ENCODE measurements at places on chromosomes 11 and 22.

GRCh38 chr22:19688301-19689290 lies 25.7 kb upstream of the SEPTIN5 start:
- no peak for DNase-seq

- DNase-seq, result peak; percentile 90
These were observed 14.6 kb upstream of the P2RY6 start for GRCh38 chr11:73257342-73258103.

DNA sequence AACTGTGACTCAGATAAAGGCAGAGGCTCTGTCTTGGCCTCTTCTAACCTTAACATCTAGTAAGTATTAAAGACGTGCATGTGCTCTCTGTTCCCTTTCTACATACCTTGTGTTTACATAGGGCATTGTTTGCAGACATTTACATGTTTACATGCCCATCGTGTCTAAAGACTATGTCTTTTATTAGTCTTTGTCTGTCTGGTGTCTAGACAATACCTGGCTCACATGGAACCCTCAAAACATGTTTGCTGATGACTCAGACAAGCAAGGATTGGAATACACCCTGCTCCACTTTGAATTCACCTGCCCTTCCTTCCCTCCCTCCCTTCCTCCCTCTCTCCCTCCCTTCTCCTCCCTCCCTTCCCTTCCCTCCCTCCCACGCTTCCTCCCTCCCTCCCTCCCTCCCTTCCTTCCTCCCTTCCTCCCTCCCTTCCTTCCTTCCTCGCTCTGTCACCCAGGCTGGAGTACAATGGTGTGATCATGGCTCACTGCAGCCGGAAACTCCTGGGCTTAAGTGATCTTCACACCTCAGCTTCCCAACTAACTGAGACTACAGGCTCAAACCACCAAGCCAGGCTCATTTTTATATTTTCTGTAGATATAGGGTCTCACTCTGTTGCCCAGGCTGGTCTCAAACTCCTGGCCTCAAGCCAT lies 23.7 kb upstream of the SORL1-AS1 start:
- DNase-seq, result no peak

DNA sequence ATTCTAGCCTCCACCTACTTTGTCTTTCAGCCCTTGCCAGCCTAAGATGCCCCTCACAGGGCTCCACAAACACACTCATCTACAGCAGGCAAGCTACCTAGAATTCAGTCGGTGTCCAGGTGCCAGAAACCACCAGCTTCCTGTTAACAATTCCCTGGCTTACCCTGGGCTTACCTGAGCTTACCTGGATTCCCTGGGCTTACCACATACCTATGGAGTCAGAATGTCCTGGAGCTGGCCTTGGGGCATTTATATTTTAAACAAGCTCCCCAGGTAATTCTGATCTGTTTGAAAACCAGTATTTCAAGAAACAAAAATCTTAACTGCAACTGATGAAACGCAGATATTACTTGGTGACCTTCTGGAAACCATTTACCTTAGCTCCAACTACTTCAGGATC lies 123.6 kb downstream of the SLC1A2 start:
- DNase-seq, result no peak

GRCh38 chr11:71188073-71188472 lies 64.3 kb downstream of the SHANK2 start:
- no peak for DNase-seq

- DNase-seq, result no peak
These were observed 624.8 kb upstream of the KIRREL3 start for GRCh38 chr11:127625402-127625801.

- no peak for DNase-seq
These were observed 77.4 kb downstream of the INSC start for GRCh38 chr11:15192005-15192556.

GRCh38 chr22:39130892-39131855 lies 21.3 kb downstream of the CBX7 start:
- DNase-seq, result no peak

DNA sequence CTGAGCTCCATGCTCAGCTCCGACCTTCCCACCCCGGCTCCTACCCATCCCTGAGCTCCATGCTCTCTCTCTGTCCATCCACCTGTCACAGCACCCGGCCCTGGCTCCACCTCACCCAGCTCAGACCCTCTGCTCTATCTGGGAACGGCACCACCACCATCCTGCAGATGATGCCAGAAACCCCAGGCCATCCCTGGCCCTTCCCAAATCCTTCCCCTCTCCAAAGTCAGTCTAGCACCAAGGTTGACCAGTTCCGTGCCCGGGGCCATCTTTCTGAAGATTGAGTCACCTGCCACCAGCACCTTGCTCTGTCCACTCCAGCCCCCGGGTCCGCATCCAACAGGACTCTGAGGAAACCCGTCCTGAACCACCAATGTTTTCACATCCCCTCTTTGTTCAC lies 969.6 kb downstream of the BRD1 start:
- no peak for DNase-seq

DNA sequence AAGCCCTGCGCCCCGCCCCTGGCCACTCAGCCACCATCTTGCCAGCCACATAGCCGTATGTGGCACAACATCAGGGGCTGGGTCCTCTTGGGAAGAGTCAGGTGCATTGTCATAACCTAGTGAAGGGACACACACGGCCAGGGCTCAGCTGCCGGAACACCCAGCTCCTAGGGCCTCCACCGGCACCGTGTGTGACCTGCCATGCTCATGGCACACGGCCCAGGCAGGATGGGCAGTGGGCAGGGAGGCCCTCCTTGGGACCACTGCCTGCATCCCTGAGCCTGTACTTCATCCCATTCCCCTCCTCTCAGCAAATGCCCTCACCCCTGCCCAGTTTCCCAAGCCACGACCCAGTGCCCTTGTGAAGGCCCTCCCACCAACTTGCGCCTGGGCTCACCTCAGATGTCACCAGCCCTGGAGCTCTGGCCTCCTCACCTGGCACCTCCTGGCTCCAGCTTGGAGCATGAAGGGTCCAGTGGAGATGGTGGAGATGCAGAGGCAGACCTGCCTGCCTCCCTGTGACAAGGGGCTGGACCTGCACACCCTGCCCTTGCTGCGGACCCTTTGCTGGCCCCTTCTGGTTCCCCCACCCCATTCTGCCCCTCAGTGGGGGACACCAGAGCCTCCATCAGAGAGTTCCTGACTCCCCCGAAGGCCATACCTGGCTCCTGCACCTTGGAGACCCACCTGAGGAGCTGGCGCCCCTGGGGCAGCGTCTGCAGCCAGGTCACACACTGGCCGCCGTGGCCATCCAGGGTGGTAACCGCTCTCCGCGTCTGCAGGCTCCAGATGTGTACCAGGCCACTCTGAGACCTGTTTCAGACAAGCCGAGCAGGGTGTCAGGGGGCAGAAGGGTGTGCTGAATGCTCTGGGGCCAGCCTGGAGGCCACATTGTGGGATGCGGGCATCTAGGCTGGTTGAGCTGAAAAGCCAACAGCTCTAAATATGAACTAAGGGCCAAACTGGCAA lies 34.5 kb downstream of the GNB1L start:
- no peak for DNase-seq

DNA sequence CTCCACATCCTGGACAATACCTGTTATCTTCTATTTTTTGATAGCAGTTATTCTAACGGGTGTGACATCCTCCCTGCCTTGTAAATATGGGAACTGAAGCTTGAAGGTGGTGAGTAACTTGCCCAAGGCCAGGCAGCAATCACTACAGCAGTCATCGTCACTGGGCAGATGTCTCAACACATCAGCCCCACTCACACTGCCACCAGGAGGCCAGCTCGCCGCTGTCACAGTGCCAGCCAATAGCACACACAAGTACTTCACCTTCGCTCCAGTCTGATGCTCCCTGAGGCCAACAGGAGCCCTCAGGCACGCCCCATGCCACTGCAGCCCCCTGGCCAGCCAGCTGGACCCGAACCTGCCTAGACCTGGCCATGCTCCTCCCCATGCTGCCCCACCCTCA lies 4.9 kb upstream of the TTLL1 start:
- peak; percentile 30 for DNase-seq

DNA sequence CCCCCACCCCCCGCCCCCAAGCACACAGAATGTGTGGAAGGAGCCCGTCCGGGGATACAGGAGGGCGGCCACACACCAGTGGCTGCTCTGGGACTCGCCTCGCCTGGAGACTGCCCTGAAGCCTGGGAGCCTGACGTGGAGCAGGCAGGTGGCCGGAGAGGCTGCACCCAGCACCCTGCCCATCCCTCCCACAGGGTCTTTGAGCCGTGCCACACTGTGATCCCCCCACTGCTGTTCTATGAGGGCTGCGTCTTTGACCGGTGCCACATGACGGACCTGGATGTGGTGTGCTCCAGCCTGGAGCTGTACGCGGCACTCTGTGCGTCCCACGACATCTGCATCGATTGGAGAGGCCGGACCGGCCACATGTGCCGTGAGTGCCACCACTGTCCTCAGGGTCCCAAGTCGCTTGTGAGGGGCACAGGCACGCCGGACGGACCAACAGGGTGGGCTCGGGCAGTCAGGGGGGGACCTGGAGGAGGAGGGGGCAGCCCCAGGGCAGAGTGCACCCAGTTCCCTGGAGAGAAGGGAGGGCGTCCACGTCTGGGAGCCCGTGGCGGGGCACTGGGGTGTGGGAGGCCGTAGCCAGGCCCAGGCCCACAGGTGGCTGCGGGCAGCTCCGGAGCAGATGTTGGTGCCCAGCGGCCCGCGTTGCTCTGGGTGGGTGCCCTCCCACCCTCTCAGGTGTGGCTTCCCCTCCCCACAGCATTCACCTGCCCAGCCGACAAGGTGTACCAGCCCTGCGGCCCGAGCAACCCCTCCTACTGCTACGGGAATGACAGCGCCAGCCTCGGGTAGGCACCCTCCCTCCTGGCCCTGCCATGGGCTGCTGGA lies 27.0 kb upstream of the MUC5B start:
- no peak for DNase-seq

- DNase-seq, result no peak
These were observed 96.9 kb downstream of the FAM76B start for GRCh38 chr11:95692526-95693260.

DNA sequence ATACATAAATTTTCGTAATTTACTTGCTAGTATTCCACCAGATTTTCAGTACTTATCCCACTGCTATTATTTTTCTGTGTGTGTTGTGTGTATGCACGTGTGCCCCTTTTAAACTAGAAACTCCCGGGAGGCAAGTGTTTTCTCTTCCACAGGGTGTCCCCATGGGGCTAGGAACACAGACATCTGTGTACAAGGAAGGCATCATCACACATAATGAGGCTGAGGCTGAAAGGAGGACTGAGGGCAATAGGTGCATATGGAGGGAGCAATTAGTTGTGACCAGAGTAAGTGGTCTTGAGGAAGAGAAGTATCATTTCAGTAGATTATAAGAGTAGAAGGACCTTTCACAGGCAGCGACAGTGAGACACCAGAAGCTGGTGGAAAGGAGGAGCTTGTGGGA lies 2.1 kb upstream of the DPAGT1 start:
- no peak for DNase-seq

DNA sequence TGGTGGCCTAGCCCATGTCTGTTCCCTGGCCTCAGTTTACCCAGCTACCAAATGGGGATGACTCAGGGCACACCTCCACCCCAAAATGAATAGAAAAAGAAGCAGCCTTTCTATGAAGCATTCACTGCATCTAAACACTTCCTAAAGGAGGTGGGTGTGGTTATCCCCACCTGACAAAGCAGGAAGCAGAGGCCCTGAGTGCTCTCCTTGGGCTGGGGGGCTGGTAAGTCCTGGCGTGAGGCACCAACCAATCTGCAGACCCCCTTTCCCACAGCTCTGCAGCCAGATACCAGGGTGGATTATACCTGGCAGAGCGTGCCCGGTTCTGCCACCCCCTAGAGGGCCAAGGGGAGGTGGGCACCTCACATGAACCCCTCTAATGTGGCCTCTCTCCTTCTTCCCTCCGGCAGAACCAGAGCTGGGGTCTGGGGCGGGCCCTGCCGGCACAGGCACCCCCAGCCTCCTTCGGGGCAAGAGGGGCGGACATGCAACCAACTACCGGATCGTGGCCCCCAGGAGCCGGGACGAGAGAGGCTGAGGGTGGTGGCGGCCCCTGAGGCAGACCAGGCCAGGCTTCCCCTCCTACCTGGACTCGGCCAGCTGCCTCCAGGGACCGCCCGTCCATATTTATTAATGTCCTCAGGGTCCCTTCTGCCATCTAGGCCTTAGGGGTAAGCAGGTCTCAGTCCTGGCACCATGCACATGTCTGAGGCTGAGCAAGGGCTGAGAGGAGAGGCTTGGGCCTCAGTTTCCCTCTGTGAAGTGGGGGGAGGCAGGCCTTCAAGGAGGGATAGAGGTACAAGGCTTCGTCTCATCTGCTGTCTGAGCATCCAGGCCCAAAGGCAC lies 9.2 kb downstream of the RHBDD3 start:
- DNase-seq, result no peak

GRCh38 chr22:44665115-44665514 lies 36.9 kb upstream of the PRR5 start:
- DNase-seq, result no peak

GRCh38 chr22:45948081-45948648 lies 28.8 kb downstream of the WNT7B start:
- no peak for DNase-seq

- DNase-seq, result no peak
These were observed 51.8 kb downstream of the FDX1 start for GRCh38 chr11:110481523-110481922.

GRCh38 chr11:122115524-122116379 lies at the start of gene BLID:
BLID (minus strand) TSS chr11:122116215; CDS start chr11:122115922, 293 bp downstream.
- no peak for DNase-seq

DNA sequence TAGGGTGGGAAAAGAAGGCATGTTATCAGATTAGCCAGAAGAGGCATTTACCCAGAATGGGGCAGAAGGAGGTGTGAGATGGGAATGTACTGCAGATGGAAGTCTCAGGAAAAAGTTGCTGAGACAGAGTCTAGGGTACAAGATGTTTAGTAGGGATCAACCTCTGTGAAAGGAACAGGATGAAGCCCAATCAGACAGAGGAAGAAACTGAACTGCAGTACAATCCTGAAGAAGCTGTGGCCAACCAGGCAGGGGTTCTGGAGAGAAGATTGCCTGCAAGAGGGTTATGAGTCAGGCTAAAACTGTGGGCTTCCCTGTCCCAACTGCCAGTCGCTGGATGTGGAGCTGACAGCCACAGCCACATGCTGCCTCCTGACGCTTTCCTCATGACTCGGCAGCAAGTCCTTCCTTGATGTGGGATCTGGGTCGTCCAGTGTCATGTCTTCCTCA lies 64.0 kb downstream of the CWC15 start:
- peak; percentile 88 for DNase-seq

- no peak for DNase-seq
These were observed 68.4 kb downstream of the TCF20 start for GRCh38 chr22:42202048-42202447.

DNA sequence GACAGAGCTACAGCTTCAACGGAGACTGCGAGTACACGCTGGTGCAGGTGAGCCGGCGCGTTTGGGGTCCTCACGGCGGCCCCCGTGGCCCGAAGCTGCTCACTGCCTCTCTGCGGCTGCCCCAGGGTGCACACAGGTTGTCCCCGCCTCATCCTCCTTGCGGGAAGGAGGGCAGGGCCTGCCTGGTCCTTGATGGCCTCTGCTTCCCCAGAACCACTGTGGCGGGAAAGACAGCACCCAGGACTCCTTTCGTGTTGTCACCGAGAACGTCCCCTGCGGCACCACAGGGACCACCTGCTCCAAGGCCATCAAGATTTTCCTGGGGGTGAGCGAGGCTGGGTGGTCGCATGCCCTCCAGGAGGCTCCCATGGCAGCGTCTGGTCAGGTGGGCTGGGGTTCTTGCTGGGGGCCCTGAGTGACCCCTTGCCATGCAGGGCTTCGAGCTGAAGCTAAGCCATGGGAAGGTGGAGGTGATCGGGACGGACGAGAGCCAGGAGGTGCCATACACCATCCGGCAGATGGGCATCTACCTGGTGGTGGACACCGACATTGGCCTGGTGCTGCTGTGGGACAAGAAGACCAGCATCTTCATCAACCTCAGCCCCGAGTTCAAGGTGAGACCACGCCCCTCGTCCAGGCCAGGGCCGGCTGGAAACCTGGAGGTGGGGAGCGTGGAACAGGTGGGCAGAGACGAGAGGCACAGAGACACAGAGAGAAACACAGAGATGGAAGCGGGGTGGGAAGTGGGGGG lies 19.4 kb downstream of the MUC5AC start:
- no peak for DNase-seq
